Renal cortical epithelial cell (primary cell): ENCODE measurements at places on chromosomes 13 and 19. TPM values are rescaled to one million over a fixed set of nuclear protein-coding genes. Genes with fewer than 3 reads are reported as not detected.

Gene ATP8B3
- total RNA-seq: 2.4 and 4.2 TPM in 2 replicates

Gene ZNF569
- 4.7 and 9.7 TPM in 2 replicates for total RNA-seq

Gene FXYD3
- not detected in 2 replicates for total RNA-seq

Gene SYNGR4
- not detected in 2 replicates for total RNA-seq

Gene EID2B
- 2.1 and 2.5 TPM in 2 replicates for total RNA-seq

Gene URAD
- total RNA-seq: not detected in 2 replicates

Gene ZNF653
- 3.8 and 7.1 TPM in 2 replicates for total RNA-seq

Gene ZNF43
- 6.4 and 16.8 TPM in 2 replicates for total RNA-seq

Gene CEACAM3
- total RNA-seq: not detected in 2 replicates

Gene GRIN3B
- 2.4 and 3.6 TPM in 2 replicates for total RNA-seq

Gene WTIP
- 27.4 and 38.0 TPM in 2 replicates for total RNA-seq

Gene GPR183
- not detected in 2 replicates for total RNA-seq

Gene TINCR
- not detected in 2 replicates for total RNA-seq

Gene ETHE1
- total RNA-seq: 144 and 213 TPM in 2 replicates

Gene OR7A5
- not detected in 2 replicates for total RNA-seq

Gene DKKL1
- 0.17 and 0.35 TPM in 2 replicates for total RNA-seq

Gene IZUMO4
- total RNA-seq: 0.89 and 3.5 TPM in 2 replicates

Gene NTF4
- total RNA-seq: 0.25 and 0.52 TPM in 2 replicates

Gene MBD3L2
- not detected in 2 replicates for total RNA-seq

Gene ZNF132
- total RNA-seq: 3.1 and 7.6 TPM in 2 replicates

Gene SPC24
- total RNA-seq: 1.5 and 29.3 TPM in 2 replicates

Gene SIAH3
- total RNA-seq: under 0.01 and 0.60 TPM in 2 replicates

Gene THSD8
- not detected in 2 replicates for total RNA-seq
